Right lung (tissue), 10 donors: ENCODE measurements at places on chromosomes 16 and 17. TPM values are rescaled to one million over a fixed set of nuclear protein-coding genes. Genes with fewer than 3 reads are reported as not detected.

GRCh38 chr17:57092171-57092570, 7.1 kb downstream of the AKAP1 start:
- DNase-seq, result no peak

DNA sequence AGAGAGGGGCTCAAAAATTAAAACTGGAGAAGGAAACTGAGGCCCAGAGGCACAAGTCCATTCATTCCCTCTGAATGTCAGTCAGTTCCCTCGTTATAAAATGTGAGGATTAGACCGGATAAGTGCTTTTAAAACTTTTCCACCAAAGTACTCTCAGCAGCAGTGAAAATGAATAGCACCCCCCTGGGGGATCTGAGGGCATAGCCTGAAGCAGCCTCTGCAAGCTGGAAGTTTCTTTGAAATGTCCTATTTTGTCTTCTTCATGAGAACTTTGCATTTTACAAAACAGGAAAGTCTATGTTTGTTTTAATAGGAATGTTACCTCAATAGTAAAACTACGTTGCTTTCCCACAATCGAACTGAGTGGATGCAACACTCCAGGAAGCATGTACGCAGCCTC, 273.0 kb downstream of the CEP112 start:
- peak; percentile 12 for DNase-seq

- no peak for DNase-seq
Measured at GRCh38 chr17:32777436-32777835, 99.5 kb downstream of the MYO1D start.

DNA sequence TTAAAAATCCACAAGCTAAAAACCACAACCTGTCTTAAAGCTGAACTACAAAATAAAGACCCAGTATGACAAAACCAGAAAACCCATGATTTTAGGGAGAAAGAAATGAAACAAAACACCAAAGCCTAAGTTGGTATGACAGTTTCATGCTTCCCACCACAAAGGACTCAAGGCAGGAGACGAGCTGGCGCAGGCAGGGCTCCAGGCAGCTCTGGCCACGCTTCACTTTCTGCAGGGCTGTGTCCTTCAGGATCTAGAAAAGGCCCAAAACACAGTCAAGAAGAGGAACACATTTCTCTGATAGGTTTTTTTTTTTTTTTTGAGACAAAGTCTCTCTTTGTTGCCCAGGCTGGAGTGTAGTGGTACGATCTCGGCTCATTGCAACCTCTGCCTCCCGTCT, 75.3 kb downstream of the WDR59 start:
- no peak for DNase-seq

DNA sequence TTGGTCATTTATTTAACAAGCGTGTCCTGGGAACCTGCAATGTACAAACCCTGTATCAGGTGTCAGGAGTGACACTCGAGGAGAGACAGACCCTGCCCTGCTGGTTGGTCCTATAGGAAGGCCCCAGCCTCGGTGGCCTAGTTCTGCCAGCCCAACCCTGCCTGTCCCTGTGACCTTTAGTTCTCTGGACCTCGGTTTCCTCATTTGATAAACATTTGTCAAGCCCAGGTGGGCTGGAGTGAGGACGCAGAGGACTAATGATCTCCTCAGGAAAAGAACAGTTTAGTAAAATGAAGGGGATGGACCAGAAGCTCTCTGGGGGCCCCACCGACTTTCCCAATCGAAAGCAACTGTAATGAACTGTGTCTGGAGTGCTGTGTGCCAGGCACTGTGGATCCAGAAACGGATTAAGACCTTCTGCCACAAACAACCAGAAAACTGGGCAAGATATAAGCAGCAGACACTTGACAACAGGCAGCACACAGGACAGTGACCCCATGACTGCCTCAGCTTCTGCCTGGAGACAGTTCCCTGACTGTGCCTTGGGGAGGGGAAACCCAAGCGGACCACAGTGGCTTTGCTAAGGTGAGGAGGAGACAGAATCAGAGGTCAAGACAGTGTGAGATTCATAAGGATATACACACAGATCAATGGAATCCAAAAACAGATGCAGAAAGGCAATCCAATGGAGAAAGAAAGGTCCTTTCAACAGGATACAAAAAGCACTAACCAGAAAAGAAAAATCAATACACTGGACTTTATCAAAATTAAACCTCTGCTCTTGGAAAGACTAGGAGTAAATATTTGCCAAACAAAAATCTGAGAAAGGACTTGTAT, 8.8 kb downstream of the PRCD start:
- no peak for DNase-seq

- DNase-seq, result no peak
Measured at GRCh38 chr16:25013751-25014499, 1.2 kb downstream of the ARHGAP17 start.

GRCh38 chr17:44557651-44558285, 484 bp downstream of the FZD2 start:
- peak; percentile 38 for DNase-seq

DNA sequence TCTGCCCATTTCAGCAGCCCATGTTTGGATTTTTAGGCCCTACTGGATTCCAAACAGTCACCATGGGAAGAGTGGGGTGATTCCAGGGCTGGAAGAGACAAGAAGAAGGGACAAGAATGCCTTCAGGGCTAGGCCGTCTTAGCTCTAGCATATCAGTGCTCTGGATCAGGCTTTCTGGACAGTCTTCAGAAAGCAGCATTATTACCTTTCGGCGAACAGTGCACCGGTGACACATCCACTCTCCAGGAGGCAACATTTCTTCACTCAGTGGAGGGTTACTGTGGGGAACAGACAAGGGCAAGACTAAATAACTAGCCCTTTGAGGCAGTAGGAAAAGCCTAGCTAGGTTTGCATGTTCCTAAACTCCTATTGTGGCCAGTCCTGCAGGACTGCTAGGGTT, 23.9 kb upstream of the DHRS13 start:
- no peak for DNase-seq

DNA sequence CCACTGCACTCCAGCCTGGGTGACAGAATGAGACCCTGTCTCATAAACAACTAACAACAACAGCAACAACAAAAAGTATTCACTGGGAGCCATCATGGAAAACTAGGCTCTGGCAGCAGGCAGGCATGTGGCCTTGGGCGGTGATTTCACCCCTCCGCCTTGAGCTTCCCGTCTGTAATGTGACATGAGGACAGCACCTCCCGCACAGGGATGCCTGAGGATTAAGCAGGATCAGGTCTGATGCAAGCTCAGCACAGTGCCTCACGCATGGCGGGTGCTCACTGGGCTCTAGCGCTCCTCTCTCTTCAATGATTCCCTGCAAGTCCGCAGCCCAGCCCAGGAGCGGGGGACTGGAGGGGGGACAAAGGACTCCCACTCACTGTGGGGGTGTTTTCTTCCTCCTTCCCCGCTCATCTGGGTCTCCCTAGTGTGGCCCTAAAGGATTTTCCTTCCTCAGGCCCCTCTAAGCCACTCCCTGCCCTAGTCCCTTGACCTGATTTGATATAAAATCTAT, 2.8 kb downstream of the PLCD3 start:
- DNase-seq, result no peak

- no peak for DNase-seq
Measured at GRCh38 chr17:9123594-9124553, 102.6 kb downstream of the NTN1 start.

DNA sequence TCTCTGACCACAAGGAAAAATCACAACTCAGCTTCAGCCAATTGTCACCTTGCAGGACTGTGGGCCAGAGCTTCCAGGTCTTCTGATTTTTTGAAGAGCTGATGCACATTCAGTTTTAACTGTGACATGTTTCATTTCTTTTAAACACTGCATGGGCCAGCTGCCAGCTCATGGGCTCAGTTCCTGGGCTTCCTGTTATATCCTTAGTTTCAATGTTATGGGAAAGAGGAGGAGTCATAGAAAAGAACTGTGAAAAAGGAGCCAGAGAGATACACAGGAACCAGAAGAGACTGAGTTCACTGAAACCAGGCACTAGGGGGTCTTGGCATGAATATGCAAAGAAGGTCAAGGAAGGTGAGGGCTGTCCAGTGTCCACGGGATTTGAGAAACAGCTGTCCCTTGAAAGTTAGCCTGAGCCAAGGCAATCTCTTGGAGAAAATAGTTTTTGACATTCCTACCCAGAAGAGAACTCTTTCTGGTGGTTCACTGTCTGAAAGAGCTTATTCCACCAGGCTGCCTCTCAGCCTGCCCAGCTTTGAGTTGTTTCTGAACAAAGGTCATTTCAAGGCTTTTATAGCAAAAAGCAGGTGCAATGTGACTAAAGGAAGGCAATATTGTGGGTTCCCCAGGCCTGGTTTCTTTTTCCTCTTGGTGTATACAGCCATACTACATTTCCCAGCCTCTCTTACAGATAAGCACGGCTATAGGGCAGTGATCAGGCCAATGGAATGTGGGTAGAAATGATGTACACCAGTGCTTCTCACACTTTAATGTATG, 10.5 kb downstream of the PDILT start:
- DNase-seq, result peak; percentile 43

DNA sequence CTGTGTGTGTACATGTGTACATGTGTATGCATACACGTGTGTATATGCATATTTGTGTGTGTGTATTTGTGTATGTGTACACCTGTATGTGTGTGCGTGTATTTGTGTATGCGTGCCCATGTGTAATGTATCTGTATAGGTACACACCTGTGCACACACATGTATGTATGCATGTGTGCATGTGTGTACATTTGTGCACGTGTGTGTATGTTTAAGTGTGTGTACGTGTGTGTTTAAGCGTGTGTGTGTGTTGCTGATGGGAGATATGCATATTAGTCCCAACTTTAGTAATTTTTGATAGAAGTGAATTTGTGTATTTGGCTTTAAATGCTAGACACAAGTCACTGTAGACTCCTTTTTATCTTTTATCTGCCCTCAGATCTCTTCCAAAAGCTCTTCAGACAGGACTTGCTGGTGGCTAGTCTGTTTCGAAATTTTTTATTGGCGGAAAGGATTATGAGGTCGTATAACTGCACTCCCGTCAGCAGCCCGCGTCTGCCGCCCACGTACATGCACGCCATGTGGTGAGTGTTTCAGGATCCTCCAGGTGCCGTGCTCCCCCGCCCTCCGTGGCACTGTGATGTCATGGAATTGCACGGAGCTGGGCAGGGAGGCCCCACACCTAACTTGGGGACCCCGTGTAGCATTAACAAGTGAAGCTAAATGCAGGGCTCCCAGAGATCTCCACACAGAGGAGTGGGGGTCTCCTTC, 168.8 kb upstream of the CHMP6 start:
- no peak for DNase-seq

- no peak for DNase-seq
Measured at GRCh38 chr17:68516732-68517131, 4.5 kb downstream of the PRKAR1A start.

GRCh38 chr17:82043507-82043906, 6.0 kb upstream of the DCXR start:
- DNase-seq, result no peak

GRCh38 chr17:12519956-12520594, 145.6 kb upstream of the MYOCD start:
- DNase-seq, result no peak

- DNase-seq, result no peak
Measured at GRCh38 chr17:72379516-72379915, 258.7 kb downstream of the SOX9 start.

GRCh38 chr16:85101956-85102630, 10.2 kb downstream of the CIBAR2 start:
- no peak for DNase-seq

DNA sequence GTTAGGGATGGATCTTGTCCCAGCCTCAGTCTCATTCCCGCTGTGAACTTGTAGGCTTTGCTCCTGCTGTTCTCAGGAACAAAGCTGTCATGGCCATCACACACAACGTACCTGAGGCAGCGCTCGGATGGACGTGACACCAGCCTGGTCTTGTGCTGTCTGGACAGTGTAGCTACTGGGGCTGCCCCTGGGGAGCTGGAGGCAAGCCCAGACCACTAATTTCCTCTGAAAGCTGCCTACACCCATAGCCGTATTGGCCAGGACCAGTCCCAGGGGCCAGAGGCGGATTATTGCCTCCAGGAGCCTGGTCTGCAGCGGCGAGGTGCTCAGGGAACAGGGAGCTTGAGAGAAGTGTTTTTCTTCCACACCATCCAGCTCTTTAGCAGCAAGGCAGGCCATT, 11.7 kb downstream of the ZNHIT3 start:
- DNase-seq, result no peak

DNA sequence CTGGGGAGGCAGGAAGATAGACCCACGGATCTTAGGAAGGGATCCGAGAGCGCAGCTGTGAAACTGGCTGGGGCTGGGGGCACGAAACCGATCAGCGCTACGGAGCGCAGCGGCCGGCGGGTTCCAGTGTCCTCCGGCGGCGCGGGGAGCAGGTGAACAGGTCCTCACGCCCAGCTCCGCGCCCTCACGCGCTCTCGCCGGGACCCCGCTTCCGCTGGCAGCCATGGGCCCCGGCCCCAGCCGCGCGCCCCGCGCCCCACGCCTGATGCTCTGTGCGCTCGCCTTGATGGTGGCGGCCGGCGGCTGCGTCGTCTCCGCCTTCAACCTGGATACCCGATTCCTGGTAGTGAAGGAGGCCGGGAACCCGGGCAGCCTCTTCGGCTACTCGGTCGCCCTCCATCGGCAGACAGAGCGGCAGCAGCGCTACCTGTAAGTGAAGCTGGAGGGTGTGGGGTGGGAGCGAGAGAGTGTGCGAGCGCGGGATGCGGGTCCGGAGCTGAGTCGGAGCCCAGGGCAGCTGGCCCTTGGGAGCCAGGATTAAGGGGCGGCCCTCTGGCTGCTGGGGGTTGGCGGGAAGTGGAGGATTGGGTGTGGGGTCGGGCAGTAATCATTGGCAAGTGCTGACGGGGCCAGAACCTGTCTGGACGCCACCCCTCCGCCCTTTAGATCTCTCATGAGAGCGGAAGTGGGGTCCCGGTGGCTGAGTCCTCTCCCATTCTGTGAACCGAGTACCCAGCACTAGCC, 479 bp downstream of the ITGA3 start:
- DNase-seq, result no peak

UNKL gene
- polyA plus RNA-seq, result 18.1 TPM

NPIPA8 gene
- 2.2 TPM for polyA plus RNA-seq

OR4D1 gene
- polyA plus RNA-seq, result 0.04 TPM

TLCD3A gene
- 42.5 TPM for polyA plus RNA-seq

TMC8 gene
- polyA plus RNA-seq, result 4.6 TPM

SEPTIN1 gene
- polyA plus RNA-seq, result 2.0 TPM

NAT9 gene
- polyA plus RNA-seq, result 39.2 TPM
